ENCODE measurements at places on chromosomes 7 and 10.
A peak's percentile ranks its signal among the peaks of the same experiment; 100 is the strongest.

DNA sequence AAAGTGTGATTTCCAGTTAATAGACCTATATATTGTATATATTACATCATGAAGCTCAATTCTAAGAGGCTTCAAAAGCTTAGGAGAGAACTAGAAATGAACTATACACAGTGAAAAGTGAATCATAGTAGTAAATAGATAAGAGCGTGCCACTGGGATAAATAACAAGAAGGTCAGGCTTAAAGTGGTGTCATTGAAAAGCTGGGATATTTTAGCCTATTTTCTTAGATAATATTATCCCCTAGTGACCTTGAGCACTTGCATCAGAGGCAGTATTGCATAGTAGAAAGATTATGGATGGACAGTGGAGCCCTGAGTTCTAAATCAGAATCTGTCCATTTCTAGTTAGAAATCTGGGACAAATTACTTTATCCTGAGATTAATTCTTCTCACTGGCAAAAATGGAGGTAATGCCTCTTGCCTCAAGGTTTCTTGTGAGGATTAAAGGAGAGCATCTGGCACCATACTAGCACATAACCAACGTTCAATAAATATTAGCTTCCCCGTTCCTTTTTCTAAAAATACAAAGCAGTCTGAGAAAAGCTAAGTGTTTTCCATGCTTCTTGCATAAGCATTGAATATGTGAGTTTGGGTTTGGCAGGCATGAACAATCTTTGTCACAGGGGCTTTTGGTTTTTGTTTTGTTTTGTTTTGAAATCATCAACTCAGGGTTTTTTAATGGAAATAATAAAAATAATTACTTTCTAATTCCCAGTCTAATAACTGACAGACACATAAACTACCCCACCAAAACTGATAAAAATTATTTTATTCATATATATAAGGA is 27.3 kb upstream of the MACC1 start:
- no peak for DNase-seq

DNA sequence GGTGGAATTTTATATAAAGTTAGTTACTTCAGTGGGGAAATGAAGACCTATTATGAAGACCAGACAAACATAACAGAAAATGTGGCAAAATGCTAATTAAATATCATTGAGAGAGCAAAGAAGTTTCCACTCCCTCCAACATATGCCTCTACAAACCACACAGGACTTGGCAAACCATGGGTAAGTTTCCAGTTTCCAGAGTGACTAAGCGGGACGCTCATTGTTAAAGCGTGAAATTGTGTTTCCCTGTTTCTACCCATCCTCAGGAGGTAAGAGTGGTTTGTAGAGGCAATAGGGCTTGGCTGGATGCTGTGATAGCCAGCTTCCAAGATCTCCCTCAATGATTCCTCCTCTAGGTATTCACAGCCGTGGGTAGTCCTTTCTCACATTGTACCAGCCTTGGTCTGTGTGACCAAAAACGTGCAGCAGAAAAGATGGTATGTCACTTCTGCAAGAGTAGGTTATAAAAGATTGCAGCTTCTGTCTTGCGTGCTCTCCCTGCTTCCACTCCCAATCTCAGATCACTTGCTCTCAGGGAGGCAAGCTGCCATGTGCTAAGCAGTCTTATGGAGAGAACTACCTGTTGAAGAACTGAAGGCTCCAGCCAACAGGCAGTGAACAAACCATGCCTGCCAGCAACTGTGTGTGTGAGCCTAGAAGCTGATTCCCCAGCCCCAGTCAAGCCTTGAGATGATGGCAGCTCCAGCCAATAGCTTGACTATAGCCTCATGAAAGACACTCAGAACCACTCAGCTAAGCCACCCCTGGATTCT is 35.7 kb downstream of the CBX3 start:
- no peak for DNase-seq

DNA sequence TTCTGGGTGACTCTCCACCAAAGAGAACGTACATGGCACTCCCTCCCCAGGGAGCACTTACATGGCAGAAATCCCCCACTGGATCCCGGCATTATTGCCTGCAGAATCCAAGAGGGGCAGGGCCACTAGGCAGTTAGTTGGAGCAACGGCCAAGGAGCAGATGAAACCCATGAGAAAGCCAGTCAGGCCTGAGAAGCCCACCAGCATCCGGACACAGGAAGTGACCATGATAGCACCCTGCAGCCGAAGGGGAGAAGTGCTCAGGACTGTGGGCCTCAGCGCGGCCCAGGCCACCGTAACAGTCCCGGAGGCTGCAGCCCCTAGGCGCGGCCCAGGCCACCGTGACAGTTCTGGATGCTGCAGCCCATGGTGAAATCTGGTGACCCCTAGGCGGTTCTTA is 43.5 kb downstream of the STRA8 start:
- no peak for DNase-seq

DNA sequence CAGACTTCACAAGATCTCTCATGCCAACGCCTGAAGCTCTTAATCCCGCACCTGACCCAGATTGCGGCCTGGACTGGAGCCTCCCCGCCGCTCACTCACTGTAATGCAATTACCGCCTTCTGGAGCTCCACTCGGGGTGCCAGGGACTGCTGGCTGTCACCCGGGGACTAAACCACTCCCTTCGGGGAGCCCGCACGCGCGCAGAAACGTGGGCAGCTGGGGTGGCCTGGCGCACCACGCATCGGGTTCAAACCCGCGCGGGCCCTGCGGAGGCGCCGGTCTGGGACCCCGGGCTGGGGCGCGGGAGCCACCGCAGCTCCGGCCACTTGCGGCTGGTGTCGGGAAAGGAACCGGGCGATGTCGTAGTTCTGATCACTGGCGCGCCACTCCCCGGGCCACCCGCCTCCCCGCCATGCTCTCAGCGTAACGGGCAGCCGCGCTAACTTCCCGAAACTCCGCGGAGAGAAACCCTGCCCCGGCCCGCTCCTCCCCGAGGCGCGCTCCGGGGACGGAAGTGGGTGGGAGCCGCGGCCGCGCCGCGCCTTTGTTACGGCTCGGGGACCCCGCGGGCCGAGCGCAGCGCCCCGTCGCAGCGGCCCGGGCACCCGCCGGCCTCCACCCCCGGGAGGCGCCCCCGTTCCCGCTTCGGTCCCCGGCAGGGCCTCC is 100.3 kb upstream of the SVIL start:
- peak; percentile 17 for DNase-seq
